ENCODE measurements at places on chromosomes 3 and 15.
A peak's percentile ranks its signal among the peaks of the same experiment; 100 is the strongest.

- DNase-seq: no peak
Measured at GRCh38 chr3:85801955-85802354, 843.2 kb downstream of the CADM2 start.

DNA sequence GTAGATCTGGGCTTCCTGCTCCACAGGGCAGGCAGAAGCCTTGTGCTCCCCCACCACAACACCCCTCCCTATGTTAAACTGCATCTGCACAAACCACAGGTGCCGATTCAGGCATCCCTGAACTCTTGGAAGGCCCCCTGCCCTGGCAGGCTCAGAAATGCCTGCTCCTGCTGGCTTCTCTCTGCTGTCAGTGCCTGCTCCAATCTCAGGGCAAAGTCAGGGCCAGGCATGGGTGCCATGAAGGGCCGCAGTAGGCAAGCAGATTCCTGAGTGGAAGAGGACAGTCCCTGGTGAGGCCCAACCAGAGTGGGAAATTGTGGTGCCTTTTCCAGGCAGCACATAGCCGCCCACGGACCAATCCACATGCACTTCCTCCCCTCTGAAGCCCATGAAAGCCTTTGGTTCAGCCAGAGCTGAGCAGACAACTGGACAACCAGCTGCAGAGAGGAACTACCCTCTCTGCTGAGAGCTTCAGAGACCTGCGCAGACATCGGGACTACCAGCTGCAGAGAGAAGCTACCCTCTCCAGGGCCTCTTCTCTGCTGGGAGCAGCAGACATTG, 13.6 kb downstream of the PRR20G start:
- DNase-seq: no peak

- no peak for DNase-seq
Measured at GRCh38 chr3:136350132-136350531, 100.0 kb downstream of the PCCB start.

DNA sequence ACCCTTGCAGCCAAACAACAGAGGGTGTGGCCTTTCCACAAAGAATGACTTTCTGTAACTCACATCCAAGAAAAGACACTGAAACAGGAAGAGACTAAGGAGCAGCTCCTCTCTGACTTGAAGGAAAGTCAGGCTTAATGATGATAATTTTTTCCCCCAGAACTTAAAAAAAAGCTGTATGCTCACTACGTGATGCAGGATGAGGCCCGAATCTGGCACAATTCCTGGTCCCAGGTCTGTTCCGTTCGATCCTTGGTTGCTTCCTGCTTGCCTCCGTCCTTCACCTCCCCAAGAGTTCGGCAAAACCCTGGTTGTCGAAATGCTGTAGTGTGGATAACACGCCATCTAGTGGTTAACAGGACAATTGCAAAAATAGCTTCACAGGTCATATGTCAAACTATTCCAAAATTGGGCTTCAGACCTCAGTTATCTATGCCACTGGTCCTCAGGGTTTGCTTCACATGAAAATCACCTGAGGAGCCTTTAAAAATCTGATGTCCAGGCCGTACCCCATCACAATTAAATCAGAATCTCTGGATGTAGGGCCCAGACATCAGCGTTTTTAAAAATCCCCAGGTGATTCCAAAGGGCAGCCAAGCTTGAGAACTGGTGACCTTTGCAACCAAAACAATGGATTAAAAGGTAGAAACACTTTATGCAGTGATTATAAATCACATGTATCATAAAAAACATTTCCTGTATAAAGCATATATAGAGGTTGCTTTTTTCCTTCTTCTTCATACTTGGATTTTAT, 28.1 kb upstream of the SYNM start:
- peak; percentile 78 for DNase-seq

GRCh38 chr3:85081191-85081906, 122.6 kb downstream of the CADM2 start:
- no peak for DNase-seq

DNA sequence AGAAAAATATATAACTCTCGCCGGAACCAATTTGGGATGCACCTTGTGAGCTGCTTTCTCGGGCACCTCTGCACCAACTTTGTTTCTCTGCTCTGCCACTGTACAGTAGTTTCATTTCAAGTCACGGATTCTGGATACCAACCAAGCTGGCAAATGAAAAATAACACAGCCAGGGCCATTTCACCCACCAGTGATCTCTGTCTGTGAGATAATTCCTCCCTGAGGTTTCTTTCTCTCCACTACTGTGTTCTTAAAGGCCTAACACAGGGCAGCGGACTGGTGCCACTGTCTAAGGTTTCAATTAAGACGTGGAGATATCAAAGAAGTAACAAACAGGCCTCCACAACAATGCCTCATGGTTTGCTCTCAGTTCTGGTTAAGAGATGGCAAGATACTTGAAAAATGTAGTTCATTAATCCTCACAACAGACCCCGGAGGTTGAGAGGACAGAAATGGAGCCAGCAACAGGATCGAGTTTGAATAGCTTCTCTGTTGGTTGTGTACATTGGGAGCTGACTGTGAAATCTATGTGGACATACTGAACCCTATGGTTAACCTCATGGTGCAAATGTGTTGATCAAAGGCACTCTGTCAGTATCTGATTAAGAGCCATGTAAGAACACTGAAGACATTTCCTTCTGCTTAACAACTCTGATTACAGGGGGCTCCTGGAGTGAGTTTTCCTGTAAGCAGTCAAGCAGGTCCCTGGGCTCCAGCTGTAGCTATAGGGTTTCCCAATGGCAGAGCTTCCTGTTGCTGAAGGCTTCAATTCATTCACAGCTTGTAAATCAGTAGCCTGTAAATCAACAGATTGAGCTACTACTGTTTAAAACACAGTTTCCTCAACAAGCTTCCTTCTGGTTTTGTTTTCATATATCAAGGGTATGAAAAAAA, 470.5 kb downstream of the EPHA3 start:
- no peak for DNase-seq

DNA sequence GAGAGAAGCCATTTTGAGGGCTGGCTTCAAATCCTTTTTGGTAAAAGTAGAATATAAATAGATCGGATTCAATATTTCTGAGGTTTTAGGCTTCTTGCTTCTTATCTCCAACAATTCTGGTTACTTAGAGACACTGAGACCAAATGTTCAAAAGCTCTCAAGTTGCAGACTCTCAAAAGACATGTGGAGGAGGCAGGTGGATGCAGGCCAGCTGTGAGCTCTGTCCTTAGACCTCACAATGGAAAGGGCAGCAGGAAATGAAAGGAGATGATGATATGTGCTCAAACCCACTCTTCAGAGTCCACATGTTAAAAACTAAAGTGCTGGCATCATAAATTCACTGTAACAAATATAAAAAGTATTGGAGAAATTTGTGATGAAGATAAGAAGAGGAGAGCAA, 424.9 kb upstream of the ALCAM start:
- no peak for DNase-seq

DNA sequence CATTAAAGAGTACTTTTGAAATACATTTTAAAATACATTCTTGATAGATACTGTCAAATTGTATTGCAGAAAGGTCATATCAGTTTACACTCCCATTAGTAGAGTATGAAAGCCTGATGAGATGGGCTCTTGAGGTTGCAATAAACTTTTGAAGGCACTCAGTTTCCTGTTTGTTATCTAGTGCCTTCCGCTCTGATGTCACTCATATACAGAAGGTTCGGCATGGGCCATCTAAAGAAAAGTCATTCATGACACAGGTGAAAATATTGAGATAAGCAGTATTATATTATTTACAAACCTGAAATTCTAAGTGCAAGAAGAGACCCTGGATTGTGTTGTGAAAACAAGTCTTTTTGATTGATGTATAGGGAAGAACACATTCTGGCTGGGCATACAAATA, 36.5 kb upstream of the DENND4A start:
- peak; percentile 62 for DNase-seq

DNA sequence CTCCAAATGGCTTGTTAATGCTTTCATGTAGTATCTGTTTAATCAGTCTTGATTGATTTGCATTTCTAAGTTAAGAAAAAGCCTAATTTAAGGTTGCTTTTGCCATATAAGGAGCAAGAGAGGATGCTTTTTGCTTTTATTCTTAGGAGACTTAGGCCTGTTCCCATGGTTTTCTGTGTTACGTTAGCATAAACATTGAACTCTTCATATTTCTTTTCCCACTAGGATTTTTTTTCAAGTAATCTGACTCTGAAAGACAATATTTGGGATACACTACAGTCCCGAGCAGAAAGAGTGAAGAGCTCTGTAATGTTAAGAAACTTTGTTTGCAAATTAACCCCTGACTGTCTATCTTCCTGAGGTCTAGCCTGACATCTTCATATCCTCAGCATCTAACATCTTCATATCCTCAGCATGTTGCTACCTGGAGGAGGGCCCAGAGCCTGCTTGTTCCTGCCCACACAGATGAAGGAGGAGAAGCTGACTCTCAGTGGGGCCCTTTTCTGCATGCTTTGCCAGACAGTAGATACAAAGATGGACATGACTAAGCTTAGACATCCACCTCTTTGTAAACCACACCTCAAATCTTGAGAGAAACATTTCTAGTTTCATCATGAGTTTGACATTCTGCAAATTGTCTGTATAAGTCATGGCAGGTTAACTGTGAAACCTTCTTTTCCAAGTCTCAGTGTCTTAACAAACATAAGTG, 86.2 kb upstream of the COL6A5 start:
- DNase-seq: peak; percentile 4

DNA sequence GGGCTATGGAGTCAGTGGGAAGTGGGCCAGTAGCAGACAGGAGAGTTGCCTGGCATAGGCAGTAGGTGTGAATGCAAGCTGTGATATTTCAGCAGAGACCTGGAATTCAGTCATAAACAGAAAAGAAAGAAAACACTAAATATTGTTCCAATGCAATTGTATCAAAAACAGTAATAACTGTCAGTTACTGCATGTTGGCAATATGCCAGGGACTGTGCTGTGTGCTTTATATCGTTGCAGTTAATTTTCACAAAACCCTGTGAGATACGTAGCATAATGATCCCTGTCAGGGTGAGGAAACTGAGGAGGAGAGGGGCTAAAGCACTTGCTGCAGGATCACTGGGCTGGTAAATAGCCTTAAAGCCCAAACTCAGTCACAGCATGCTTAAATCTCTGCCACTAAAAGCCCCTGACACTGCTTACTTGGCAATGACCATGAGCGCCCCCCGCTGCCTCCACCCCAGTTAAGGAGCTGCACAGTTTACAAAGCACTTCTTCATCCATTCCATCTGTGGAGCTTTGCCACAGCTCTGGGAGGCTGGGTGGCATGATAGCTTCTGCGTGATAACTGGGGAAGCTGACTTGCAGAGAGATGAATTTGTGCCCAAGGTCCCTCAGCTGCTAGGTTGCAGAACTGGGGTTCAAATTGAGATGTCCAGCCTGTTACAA, 3.9 kb downstream of the SLC6A1 start:
- DNase-seq: no peak

- no peak for DNase-seq
Measured at GRCh38 chr3:127444761-127445160, 145.8 kb downstream of the TPRA1 start.

GRCh38 chr3:128316481-128316891, 150.2 kb downstream of the DNAJB8 start:
- peak; percentile 58 for DNase-seq

DNA sequence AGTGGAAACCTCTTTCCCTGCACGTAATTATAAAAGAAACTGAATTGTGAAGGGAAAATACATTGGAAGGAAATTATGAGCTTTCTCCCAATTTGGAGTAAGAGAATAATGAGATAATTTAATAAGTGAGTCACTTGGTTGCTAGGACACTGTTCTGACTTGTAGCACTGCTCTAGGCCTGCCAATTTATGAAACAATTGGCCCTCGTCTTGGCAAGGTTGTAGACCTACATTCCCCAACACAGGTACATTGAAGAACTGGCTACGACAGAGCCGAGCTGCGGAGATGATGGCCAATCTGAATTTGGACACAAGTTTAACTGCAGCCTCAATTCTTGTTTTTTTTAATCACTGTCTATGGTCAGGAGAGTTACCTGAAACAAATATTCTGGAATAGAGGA, 674.1 kb downstream of the MECOM start:
- no peak for DNase-seq

- peak; percentile 29 for DNase-seq
Measured at GRCh38 chr15:88834211-88834812, 31.1 kb downstream of the ACAN start.

DNA sequence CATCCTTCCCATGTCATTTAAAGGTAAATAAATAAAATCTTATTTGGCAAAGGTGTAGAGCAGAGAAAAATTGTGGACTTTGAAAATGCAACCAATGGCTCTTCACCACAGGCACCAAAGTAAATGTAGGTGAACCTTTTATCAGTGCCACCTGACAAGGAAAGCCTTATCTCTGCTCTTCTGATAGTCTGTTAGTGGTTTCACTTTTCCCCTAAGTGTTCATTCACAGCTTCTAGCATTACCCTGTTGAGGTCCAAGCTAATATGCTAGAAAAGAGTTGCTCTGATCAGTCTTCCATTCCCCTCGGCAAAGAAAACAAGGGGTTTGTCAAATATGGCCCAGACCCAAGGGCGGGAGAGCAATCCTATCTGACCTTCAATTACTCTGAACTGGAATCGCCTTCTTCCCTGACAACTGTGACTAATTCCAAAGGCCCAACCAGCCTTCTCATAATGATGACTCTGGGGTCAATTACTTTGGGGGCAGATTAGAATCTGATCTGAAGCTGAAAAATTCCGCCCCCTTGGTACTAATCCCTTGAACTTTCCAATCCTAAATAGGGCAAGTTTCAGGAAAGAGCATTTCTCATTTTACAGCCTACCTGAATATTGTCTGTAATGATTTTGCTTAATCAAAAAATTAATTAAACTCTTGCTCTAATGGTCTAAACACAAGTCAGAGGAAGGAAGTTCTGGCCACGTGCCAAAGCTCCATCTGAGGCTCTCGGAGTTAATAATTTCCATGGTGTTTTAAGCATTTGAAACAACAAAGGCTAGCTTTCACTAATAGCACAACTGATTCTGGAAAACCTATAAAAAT, 52.4 kb downstream of the SETMAR start:
- DNase-seq: no peak

DNA sequence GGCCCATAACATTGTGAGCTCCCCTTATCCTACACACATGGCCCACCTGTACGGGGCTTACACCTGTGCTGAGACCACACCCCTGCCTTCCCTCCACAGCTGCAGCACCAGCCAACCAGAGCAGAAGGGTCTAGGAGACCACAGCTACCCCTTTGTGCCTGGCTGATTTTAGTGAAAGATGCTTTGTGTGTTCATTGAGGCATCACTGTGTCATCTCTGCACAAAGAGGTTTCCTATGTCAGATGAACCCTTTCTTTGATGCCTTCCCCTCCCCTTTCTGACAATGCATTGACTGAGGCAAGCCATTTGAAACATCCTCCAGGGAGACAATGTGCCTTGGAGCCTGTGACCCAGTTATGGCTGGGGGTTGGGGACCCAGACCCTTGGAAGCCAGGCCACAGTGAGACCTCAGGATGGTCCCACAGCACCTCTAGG, 54.9 kb upstream of the SLC7A14 start:
- DNase-seq: no peak

DNA sequence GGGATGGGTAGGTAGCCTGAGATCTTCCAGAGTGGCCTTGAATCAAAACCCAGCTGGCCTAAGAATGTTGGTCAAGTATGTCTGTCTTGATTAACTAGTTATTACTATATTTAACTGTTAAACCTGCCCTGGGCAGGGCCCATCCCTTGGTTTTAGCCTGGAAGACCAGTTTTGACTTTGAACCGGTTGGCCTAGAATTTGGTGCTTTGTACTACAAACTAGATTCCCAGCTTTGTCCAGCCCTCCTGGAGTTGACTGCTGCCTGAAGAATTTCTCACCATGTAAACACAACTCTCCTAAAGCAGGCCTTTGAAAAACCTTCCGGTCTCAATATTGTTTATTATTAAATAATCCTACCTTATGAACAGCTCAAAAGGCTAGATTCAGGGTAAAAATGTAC, 16.0 kb downstream of the C15orf62 start:
- no peak for DNase-seq

Measured in activated CD4-positive, alpha-beta T cell treated with anti-CD3 and anti-CD28 coated beads, Interleukin-10, Interleukin-2, amounts not matched to agents 100 ng/mL and 50 ng/mL, durations not matched to agents 16 hours and 8 hours (primary cell).